ENCODE measurements at places on chromosomes 2 and 18.

GRCh38 chr18:56028514-56028913, 440.5 kb upstream of the TCF4 start:
- no peak for DNase-seq

- no peak for DNase-seq
Observed at GRCh38 chr18:336713-337112, 68.9 kb upstream of the THOC1 start.

GRCh38 chr2:133802409-133803039, 234.3 kb upstream of the NCKAP5 start:
- no peak for DNase-seq

DNA sequence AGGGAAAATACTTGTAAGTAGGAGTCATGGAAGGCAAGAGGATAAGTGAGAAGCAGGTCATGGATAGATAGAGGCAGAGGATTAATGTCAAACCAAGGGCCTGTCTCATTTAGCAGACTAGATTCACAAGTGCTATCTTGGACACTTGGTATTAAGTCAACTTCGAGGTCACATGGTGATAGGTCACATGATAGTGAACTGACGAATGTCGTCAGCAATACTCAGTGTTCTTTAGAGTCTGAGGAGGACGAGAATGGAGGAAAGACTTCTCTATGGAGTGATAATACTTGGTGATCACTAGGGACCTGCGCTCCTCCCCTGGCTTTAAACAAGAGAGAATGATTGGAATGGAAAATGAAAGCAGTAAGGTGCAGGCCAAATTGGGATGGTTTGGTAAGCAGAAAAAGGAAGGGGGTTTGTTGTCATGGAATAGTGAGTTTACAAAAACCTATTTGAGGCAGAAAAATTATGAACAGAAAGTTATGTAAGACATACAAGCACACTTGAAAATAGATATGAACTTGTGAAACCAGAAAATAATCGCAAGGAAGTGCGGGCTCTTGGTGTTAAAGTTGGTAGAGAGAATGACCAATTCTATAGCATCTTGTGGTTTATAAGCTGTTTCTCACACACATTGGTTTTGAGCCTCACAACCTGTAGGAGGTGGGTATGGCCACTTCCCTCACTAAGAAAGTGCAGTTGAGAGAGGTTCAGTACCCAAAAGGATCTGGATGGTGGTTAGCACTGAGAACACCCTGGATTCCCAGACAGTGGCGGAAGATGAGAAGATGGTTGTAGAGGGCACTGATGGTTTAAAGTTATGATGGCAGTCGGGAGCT, 141.5 kb downstream of the WDSUB1 start:
- no peak for DNase-seq

DNA sequence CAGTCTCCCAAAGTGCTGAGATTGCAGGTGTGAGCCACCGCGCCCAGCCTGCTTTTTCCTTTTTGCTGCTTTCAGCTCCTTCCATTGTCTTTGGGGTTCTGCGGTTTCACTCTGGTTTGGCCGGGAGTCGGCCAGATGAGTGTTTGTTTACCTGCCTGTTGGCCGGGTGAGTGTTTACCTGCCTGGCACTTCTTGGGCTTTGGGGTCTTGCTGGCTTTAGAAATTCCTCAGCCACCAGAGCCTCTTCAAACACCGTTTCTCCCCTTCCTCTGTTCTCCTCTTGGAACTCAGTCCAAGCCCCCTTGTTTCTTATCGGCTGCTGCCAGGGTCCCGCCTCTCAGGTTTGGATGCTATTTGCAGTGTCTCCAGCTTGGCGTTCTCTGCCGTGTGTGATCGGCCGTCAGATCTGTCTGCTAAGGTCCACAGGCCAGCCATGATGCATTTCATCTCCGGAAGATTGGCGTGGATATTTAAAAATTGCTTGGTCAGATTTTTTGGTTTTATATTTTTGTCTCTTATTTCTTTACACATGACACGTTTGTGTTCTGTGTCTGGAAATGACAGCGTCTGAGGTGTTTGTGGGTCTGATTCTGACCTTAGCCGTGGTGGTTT, 14.2 kb upstream of the GAL3ST2 start:
- DNase-seq = no peak

- DNase-seq = no peak
Observed at GRCh38 chr2:53312721-53313120, 454.9 kb upstream of the CHAC2 start.

DNA sequence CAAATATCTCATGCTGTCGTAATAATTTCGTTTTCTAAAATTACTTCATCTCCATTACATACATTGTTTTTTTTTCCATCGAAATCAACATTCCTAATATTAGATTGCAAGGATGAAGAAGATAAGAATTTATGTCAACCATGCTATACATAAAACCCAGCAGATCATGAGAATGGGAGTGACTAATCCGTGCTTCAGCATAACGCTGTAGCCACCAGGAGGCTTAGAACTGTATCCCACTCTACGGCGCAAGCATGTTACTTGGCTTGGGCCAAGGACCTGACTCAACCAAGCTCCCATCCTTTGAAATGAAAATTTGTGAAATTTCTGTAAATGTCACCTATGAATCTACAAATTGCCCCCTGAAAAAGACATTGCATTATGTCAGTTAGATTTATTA, 392.5 kb downstream of the FIGN start:
- DNase-seq = no peak

- no peak for DNase-seq
Observed at GRCh38 chr2:15764683-15765011, 173.0 kb downstream of the DDX1 start.

DNA sequence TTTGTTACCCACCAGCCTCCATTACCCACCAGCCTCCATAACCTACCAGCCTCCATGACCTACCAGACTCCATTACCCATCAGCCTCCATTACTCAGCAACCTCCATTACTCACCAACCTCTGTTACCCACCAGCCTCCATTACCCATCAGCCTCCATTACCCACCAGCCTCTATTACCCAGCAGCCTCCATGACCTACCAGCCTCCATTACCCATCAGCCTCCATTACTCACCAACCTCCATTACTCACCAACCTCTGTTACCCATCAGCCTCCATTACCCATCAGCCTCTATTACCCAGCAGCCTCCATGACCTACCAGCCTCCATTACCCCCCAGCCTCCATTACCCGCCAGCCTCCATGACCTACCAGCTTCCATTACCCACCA, 133.3 kb upstream of the HS6ST1 start:
- DNase-seq = no peak

DNA sequence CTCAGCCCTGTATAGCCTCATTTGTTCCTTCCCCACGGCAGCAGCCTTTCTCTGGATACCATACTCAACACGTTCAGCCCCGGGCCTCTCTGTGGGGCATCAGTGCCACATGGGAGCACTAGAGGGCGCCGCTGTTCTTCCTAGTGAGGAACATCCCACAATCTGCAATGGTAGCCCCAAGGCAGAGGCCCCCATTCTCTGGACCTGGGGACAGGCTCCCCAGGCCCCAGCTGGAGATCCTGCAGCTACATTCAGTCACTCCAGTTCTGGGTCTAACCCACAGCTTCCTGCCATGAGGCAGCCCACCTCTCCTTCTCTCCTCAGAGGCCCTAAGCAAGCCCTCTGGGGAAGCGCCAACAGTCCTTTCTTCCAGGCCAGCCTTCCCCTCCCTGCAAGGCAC, 14.2 kb upstream of the SFXN5 start:
- DNase-seq = peak; percentile 46

DNA sequence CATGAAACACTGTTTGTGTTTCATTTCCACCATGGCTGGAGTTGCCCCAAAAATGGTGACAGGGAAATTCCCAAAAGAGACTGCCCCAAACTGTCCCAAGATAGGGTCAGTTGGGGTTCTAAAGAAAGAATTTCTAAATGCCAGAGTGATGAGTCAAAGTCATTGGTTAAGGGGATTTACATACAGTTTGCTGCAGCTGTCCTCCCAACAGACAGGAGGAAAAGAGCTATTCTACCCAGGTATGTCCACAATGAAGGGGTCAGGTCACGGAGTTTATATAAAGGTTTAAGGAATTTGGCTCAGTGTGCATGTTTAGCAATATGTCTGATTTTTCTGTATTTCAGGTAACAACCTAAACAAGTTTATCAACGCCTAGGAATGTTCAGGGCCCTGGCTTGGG, 344.1 kb downstream of the TDRD15 start:
- peak; percentile 41 for DNase-seq

DNA sequence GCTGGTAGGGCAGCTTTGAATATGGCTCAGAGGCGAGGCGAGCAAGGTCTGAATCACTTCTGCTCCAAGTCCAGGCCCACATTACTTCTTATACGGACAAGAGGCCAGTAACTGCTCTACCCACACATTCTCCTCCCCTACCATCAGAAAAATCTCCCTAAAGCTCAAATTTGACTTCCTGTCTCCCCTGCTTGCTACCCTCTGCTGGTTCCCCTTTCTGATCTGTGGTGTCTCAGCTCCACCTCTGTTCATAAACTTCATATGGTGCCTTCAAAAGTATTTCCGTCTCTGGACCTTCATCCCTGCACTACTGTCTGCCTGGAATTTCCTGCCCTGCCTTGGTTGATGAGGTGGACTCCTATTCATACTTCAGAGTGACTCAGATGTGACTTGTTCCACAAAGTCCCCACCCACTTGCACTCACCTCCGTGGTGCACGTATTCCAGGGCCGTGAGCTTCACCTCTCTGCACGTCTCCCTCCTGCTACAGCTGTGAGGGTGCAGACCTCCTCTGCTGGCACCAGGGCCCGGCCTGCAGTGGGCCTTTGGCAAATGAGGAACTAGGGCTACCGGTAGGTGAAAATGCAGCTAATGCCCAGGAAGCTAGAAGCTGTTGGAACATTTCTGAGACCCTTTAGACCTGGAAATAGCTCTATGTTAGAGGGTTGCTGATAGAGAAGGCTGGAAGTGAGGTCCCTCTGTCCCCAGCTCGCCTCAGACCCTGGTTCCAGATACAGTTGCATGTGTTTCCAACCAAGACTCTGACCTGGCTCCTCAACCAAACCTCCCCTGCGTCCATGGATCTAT, 24.6 kb upstream of the KCMF1 start:
- DNase-seq = peak; percentile 99

DNA sequence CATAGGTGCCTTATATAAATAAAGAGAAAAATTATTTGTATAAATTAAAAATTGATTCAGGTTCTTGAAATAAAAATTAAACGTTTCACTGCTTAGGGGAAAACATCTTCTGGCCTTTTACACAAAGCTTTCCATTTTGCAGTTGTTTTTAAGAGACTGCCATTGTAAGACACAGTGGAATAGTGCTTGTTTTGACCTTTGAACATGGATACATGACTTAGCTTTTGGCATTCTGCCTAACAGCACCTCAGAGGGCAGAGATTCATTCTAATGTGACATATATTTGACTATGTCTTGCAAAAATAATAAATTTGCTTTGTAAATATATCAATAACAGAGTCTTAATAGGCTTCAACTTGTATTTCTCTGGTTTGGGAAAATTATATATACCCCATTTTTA, 142.1 kb downstream of the SLC4A10 start:
- DNase-seq = no peak

- no peak for DNase-seq
Observed at GRCh38 chr2:5697562-5697961, 5.4 kb downstream of the SOX11 start.

GRCh38 chr18:23690505-23691068, 1.3 kb downstream of the LAMA3 start:
- DNase-seq = peak; percentile 45

- no peak for DNase-seq
Observed at GRCh38 chr2:210617318-210617717, 60.9 kb downstream of the CPS1 start.

- peak; percentile 33 for DNase-seq
Observed at GRCh38 chr2:99488539-99489062, 1.2 kb downstream of the REV1 start.

DNA sequence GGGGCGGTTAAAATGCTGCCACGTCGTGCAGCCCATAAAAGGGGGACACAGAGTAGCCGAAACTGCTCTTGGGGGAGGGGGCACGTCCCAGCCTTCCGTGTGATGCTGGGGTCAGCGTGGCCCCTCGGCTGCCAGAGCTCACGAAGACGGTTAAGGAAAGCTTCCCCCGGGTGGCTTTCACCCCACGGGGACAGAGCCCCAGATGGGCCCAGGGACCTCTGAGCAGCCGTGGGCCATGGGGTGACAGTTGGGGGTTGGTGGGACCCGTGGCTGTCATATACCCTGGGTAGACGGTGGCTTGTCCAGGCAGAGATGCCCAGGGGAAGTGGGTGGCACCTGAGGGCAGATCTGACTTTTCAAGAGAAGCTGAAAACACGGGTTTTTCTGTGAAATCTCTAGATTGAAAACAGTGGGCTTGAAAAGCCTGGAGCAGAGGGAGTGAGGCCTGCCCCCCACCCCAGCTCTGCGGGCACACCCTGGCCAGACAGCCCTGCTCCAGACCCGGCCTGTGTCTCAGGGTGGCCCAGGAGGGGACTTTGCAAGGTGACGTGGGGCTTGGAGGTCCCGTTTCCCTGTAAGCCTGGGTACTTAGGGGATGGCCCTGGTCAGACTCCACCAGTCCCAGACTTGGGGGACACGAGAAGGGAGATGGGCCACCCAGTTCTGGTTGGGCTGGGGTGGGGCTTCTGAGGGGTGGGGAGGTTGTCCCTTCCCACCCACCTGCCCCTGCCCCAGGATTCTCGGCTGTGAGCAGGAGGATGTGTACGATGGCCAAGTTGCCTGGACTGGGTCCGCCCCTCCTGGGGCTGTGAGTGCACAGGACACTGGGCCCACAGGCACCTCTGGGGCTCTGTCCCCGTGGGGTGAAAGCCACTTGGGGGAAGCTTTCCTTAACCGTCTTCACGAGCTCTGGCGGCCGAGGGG, 652 bp downstream of the NEU4 start:
- no peak for DNase-seq

DNA sequence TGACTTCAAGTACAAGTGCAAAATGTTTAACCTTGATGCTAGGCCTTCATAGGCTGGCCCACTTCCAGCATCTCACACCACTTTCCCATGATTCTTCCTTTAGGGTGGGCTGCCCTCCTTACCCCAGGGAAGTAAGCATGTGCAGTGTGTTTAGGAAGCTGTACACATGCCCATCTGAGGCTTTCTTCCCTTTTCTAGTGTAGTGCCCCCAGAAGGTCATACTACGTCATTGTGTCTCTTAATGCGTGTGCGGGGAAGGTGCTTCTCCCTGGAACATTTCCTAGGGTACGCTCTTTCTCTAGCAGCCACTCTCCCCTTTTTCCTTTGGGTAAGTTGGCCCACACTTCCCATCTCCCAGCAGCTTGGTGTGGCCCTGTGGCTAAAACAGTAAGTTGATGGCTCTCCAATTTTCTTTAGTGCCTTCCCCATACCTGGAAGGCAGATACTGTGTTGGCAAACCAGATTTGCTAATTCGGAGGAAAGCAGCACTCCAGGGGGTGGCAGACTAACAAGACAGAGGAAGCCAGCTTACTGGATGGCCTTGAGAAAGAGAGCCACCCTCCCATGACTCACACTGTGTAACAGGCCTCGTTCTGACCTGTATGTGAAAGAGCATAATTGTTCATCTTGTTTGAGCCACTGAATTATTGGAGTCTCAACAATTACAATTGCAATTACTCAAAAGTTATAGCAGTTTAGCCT, 1.1 kb upstream of the SULT6B1 start:
- DNase-seq = peak; percentile 77

GRCh38 chr2:236600892-236601291, 31.3 kb downstream of the ACKR3 start:
- no peak for DNase-seq
